ENCODE measurements at places on chromosomes 2 and 18. TPM values are rescaled to one million over a fixed set of nuclear protein-coding genes. Genes with fewer than 3 reads are reported as not detected.

Gene MYOM1
- 2.2 TPM for total RNA-seq

Gene KCNG2
- 0.31 TPM for total RNA-seq

Gene TEKT4
- not detected for total RNA-seq

Gene TAF1B
- 58.5 TPM for total RNA-seq

Gene RAMP1
- total RNA-seq, result 2.2 TPM

Data from parietal lobe (tissue), 2 donors.